ENCODE measurements at places on chromosomes 2 and 18.

DNA sequence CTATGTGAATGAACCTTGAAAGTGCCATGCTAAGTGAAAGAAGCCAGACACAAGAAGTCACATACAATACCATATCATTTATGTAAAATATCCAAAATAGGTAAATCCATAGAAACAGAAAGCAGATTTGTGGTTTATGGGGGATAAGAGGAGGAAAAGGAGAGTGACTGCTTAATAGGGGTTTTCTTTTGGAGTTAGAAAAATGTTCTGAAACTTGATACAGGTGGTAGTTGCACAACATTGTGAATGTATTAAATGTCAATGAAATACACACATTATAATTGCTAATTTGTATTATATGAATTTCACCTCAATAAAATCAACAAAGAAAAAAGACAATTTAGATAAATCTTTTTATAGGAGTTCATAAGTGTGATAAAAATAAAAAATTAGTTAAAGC, 37.1 kb downstream of the MEMO1 start:
- no peak for DNase-seq

DNA sequence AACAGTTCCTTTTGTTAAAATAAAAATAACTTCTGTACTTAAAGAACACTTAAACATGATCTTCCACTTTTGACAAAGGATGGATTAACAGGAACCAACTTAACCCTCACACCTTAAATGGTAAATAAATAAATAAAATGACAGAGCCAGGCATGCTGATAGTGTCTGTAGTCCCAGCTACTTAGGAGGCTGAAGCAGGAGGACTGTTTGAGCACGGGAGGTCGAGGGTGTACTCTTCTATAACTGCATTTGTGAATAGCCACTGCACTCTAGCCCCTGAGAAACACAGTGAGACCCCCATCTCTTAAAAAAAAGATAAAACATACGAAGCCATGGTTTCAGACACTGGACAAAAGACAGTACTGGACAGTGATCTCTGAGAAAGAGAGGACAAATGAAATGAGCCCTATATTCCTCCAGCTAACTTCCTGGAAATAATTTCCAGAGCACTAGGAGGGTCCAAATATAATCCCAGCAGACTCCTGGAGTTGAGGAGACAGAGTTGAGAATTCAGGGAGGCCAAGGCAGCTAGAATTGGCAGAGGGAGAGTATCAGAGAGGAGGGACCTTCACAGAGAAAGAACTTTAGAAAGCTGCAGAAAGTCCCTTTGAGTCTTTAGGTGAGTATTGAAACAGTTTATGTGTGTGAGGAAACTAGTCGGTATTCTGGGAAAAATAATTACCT, 17.4 kb downstream of the PPP4R1 start:
- no peak for DNase-seq

DNA sequence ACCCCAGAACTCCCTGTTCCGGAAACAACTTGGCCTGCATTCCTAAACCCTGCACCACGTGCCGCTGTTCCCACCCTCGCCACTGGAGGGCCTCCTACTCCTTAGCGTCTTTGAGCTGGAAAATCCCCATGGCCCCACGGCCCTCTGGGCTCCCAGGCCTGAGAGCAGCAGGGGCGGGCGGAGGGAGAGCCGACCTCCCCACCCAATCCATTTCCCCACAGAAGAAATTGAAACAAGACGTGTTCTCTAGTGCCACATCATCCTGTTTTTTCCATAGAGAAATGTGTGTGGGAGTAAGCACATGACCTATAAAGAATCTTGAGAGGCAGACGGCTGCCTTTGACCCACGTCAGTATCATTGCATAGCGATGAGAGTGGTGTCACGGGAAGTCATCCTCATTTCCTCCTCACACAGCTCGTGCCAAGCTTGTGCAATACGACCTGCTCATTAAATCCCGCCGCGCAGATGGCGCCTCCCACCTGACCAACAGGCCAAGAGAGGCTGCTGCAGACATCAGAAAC, 79.2 kb downstream of the LAMA1 start:
- DNase-seq, result peak; percentile 66

GRCh38 chr2:64085936-64086335, 58.3 kb downstream of the PELI1 start:
- no peak for DNase-seq

GRCh38 chr2:231238689-231239088, 40.3 kb downstream of the ARMC9 start:
- no peak for DNase-seq

DNA sequence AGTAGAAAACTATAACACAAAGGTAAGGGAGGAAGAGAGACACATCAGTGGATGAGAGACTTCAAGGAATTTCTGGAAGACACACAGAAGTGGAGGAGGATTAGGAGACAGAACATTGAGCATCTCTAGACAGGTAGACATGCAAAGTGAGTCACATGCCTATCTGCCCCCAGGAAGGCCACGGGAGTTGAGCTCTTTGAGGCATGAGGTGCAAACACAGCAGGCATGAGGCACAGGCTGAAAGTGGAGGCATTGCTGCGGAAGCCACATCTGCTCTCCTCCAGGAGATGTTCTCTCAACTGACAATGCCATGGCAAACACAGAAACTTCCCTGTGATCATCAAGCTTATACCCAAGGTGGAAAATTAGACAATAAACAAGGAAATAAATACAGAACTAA, 481.6 kb upstream of the MYT1L start:
- no peak for DNase-seq

- peak; percentile 8 for DNase-seq
Measured at GRCh38 chr2:198657512-198658121, 800.1 kb downstream of the SATB2 start.

DNA sequence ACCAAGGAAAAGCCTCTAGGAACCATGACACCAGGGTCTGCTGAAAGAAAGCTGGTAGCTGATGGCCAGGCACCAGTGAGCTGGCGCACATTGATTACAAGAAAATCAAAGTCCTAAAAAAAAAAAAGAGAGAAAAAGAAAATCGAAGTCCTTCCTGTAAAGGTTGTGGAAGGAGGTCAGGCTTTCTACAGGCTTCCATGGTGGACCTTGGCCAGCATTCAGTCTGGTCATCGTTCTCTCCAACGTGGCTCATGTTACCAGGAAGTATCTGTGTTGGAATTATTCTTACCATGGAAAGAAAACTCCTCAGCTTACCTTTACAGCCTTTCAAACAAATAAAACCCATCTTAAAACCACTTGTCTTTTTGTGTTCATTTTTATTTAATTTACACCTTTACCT, 65.6 kb downstream of the CYB5A start:
- no peak for DNase-seq

DNA sequence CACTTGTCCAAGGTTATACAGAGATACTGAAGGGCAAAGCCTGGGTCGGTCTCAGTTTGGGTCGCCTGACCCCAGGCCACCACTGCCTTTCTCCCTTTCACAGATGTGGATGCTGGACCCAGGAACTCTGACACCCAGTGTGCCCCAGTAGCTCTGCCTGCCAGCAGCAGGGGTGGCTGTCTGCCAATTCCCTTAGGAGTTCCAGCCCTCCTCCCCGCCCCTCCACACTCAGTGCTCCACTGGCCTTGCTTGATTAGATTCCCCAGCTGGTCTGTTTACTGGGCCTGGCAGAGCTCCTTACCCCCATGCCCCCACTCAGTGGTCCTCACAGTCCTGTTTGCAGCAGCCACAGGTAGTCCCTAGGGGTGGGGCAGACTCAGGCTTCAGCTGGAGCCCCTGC, 75.5 kb downstream of the NPAS2 start:
- no peak for DNase-seq

DNA sequence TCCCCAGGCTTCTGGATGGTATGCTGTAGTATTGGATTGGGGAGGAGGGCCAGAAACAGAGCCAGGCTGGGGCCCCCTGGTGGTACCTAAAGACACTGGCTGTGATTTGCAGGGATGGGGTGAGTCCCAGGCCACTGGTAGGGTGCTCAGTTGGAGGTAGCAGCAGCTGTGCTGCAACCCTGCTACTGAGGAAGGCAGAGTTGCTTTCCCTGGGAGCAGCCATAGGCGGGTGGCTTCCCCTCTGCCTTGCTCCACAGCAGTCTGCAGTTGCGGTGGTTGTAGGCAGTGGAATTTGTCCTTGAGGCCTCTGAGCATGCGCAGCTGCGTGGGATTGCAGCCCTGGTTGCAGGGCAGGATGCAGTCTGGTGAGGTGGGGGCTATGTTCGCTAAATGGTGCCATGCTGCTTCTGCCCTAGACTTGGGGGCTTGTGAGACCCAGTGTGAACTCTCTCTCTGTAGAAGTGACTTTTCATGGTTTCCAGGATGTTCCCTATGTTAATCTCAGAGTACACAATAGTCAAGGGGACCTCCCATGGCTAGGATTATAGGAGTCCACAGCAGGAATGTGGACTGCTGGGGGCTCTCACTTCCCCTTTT, 443.5 kb downstream of the XIRP2 start:
- DNase-seq, result no peak

- no peak for DNase-seq
Measured at GRCh38 chr2:76256458-76257088, 545.9 kb upstream of the GCFC2 start.

GRCh38 chr2:237878-238277, 26.0 kb downstream of the SH3YL1 start:
- no peak for DNase-seq

- no peak for DNase-seq
Measured at GRCh38 chr2:30738141-30738911, 68.9 kb downstream of the CAPN13 start.

- no peak for DNase-seq
Measured at GRCh38 chr2:30354150-30354549, 92.9 kb upstream of the LCLAT1 start.

- no peak for DNase-seq
Measured at GRCh38 chr2:217185265-217185995, 325.6 kb upstream of the TNP1 start.

- no peak for DNase-seq
Measured at GRCh38 chr2:163455815-163456214, 280.0 kb downstream of the FIGN start.

- peak; percentile 5 for DNase-seq
Measured at GRCh38 chr2:75333646-75334045, 134.3 kb upstream of the TACR1 start.

DNA sequence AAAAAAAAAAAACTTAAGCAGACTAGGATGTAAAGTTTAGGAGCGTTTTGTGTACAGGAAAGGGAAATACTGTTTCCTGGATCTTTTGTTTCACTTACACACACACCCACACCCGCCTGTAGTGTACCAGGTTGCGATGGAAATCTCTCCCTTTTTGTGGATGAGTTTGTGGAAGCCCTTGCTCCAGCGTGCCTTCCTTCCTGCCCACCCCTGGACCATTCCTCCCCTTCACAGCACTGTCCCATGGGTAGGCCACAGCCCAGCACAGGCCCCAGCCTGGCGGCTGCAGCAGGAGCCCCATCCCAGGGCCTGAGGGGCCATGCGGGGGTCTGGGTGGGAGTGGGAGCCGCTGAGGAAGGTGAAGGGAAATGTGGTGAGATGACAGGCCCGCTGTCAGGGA, 15.1 kb downstream of the MALL start:
- DNase-seq, result no peak

DNA sequence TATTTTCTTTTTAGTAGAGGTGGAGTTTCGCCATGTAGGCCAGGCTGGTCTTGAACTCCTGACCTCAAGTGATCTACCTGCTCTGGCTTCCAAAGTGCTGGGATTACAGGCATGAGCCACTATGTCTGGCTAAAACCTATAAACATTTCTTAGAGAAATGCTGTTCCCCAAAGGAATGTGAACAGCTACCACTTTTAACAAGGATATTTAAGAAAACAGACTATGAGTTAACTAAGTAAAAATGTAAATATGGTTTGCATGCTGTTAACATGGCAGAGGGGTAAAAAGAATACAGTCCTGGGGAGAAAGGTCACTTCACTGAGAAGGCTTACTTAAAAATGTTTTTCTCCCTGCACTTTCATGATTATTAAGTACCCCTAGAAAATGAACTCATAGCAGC, 57.1 kb downstream of the SLC16A14 start:
- DNase-seq, result no peak

GRCh38 chr2:99775585-99775984, 285.8 kb upstream of the REV1 start:
- DNase-seq, result no peak

DNA sequence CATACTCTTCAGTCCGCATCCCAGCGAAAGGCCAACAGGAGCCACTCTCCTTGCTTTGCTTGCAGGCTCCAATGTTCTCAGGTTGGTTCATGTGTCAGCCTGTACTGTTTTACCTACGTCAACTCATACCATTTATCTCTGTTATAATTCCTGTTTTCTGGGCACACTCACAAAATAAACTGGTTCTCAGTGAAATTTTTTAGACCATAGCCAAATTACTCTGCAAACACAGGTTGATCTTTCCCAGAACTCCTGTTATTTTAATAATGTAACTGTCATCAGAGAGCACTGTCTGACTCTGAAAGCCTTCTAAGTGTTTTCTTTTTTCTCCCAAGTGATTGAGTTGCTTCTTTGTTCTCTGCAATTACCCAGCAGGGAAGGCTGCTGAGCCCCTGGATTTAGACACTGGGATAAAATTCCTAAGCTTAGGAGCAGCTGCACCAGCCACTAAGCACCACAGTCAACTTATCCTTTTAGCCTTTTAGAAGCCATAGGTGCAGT, 111.6 kb upstream of the PIEZO2 start:
- DNase-seq, result no peak

DNA sequence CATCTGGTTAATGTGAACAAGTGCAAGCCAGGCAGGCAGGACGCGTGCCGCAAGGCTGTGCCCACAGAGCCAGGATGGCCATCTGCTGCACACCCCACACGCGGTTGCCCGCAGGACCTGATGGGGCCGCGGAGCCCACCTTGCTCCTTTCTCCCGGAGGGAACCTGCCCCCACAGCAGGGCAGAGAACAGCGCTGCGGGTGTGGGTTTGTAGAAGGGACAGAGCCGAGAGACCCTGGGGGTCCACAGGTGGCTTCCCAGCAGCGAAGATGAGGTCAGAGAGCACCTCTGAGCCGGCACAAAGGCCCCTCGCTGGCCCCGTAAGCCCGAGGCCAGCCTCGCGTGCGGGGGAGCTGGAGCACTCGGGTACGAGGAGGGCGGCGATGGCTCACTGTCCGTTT, 460.8 kb upstream of the SALL3 start:
- DNase-seq, result no peak

All from NCI-H1092 (cell line).